ENCODE measurements at places on chromosomes 1 and 21.

GRCh38 chr1:152036267-152037216 lies at the start of gene S100A11:
Gene S100A11, minus strand, starts transcription at chr1:152037004. Its CDS starts 89 bp downstream, at chr1:152036915.
- H3K4me1 ChIP-seq: peaks cover 38% of the 10 kb centered on the region
- H3K27ac ChIP-seq: peak within 1 kb of the TSS; percentile 96
- H3K36me3 ChIP-seq: peaks cover 10% of the 10 kb centered on the region
- peak; percentile 74 for DNase-seq
- H3K4me3 ChIP-seq: peak within 1 kb of the TSS; percentile 85

GRCh38 chr1:125087247-125087646 lies 3902.5 kb downstream of the SRGAP2C start:
- H3K4me1 ChIP-seq: no peaks in the 10 kb centered on the region
- DNase-seq: no peak
- no peaks in the 10 kb centered on the region for H3K27me3 ChIP-seq

DNA sequence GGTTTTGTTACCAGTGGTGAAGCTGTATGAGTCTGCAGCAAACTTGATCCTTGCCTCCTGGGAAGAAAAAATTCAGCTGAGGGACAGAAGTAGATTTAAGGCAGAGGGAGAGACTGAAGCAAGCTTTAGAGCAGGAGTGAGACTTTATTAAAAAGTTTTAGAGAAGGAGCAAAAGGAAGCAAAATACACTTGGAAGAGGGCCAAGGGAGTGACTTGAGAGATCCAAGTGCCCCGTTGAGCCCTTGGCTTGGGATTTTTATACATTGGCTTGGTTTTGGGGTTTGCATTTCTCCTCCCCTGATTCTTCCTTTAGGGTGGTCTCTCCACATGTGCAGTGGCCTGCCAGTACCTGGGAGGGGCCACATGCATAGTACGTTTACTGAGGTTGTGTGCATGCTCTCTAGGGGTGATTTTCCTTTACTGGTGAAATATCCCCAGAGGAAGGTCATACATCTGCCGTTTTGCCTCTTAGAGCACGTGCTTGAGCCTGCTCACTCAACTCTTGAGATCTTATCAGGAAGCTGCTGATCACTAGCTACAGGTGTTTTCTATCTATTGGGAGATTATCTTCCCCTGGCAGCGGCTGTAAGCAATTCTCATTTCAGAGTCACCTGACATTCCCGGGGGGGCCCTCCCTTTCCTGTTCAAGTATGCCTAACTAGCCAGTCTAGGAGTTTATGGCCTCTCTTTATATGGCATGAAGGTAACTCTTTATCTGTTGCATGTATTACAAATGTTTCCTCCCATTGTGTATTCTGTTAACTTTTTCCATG lies 20.3 kb downstream of the FASLG start:
- peaks cover 4% of the 10 kb centered on the region for H3K36me3 ChIP-seq
- peaks cover 7% of the 10 kb centered on the region for H3K4me1 ChIP-seq
- H3K4me3 ChIP-seq: no peak overlapping the region
- H3K27me3 ChIP-seq: no peaks in the 10 kb centered on the region
- no peak overlapping the region for H3K27ac ChIP-seq

GRCh38 chr1:62390071-62390470 lies 46.8 kb upstream of the USP1 start:
- peak overlapping the region; percentile 55 for H3K27ac ChIP-seq
- H3K4me3 ChIP-seq: no peak overlapping the region
- peaks cover 39% of the 10 kb centered on the region for H3K4me1 ChIP-seq
- no peaks in the 10 kb centered on the region for H3K36me3 ChIP-seq

- no peaks in the 10 kb centered on the region for H3K36me3 ChIP-seq
- DNase-seq: no peak
- H3K4me3 ChIP-seq: no peak overlapping the region
- H3K27me3 ChIP-seq: no peaks in the 10 kb centered on the region
- H3K4me1 ChIP-seq: no peaks in the 10 kb centered on the region
These were observed 131.1 kb downstream of the HLCS start for GRCh38 chr21:36835383-36835795.

GRCh38 chr1:185139246-185139645 lies 17.5 kb downstream of the TRMT1L start:
- H3K36me3 ChIP-seq: peaks cover 39% of the 10 kb centered on the region
- H3K4me3 ChIP-seq: no peak overlapping the region
- no peak overlapping the region for H3K27ac ChIP-seq
- DNase-seq: no peak
- H3K27me3 ChIP-seq: no peaks in the 10 kb centered on the region

GRCh38 chr1:8512504-8512903 lies 194.6 kb downstream of the SLC45A1 start:
- no peaks in the 10 kb centered on the region for H3K27me3 ChIP-seq
- no peak for DNase-seq
- no peak overlapping the region for H3K4me3 ChIP-seq
- H3K4me1 ChIP-seq: peaks cover 34% of the 10 kb centered on the region

DNA sequence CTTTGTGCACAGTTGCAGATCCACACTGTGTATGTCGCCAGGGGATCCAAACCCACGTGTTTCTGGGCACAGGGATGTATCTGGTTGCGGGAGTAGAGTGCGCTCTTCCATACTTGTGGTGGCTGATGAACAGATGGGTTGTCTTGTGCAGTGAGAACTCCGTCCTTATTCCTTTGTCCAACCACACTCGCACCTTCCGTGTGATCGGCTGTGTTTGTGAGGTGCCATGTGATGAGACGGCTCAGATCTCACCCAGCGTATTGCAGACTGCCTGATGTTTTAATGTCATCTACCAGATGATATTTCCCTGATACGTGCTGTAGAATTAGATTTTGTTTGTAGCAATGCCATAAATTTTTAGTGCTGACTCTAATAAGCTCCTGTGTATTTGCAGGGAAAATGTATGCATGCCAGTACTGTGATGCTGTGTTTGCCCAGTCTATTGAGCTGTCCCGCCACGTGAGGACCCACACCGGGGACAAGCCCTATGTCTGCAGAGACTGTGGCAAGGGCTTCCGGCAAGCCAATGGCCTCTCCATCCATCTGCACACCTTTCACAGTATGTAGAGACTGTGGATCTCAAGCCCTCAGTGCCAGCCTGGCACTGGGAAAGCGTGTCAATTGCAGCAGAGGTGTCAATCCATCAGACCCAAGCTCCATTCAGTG lies 46.2 kb upstream of the EPHA8 start:
- no peak overlapping the region for H3K27ac ChIP-seq
- peaks cover 50% of the 10 kb centered on the region for H3K36me3 ChIP-seq
- no peak for DNase-seq
- no peaks in the 10 kb centered on the region for H3K27me3 ChIP-seq

GRCh38 chr1:155083052-155083541 lies 4.5 kb downstream of the EFNA3 start:
- peaks cover 48% of the 10 kb centered on the region for H3K4me1 ChIP-seq
- H3K27ac ChIP-seq: no peak overlapping the region
- peak overlapping the region; percentile 55 for H3K4me3 ChIP-seq
- peaks cover 41% of the 10 kb centered on the region for H3K27me3 ChIP-seq
- no peaks in the 10 kb centered on the region for H3K36me3 ChIP-seq

- H3K27ac ChIP-seq: peak overlapping the region; percentile 29
- no peak for DNase-seq
- no peaks in the 10 kb centered on the region for H3K36me3 ChIP-seq
- no peak overlapping the region for H3K4me3 ChIP-seq
- peaks cover 74% of the 10 kb centered on the region for H3K4me1 ChIP-seq
These were observed 51.7 kb downstream of the ABCA4 start for GRCh38 chr1:94068999-94069918.

- H3K27me3 ChIP-seq: no peaks in the 10 kb centered on the region
- no peaks in the 10 kb centered on the region for H3K36me3 ChIP-seq
- H3K4me1 ChIP-seq: no peaks in the 10 kb centered on the region
- no peak overlapping the region for H3K27ac ChIP-seq
- H3K4me3 ChIP-seq: no peak overlapping the region
These were observed 81.5 kb upstream of the DPYD start for GRCh38 chr1:98002288-98002687.

DNA sequence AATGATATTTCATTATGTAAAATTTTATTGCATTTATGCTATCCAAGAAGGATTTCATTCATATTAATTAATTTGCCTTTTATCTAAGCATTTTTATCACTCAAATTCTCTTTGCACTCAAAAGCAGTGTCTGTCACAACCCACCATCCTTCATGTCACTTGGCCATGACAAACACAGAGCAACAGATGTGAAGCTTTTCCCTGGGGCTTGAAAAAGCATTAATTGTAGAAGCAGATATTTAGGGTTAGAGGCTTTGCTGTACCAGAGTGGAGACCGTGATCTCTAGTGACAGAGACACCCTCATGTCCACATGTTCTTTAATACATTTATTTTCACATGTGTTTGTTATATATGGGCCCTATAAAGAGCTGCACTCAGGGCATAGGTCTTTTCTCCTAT lies 230.5 kb downstream of the SPATA17 start:
- DNase-seq: no peak
- no peak overlapping the region for H3K27ac ChIP-seq
- H3K27me3 ChIP-seq: no peaks in the 10 kb centered on the region
- H3K4me3 ChIP-seq: no peak overlapping the region
- H3K36me3 ChIP-seq: no peaks in the 10 kb centered on the region

DNA sequence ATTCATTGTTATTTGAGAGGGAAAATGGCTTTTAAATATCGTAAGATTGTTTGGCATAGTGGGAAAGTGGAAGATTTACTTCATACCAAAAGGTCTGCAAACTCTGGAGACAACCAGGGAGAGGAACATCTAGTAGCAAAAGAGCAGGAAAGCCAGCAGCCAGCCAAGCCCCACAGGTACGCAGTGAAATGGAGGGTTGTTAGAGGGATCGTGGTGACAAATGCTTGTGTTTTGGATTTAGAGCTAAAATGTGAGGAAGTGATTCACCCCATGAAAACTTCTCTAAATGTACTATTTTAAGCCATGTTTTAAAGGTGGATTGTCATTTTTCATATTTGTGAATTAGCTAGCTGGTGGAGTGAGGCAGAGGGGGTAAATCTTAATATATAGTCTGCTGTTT lies 69.3 kb downstream of the RPS6KC1 start:
- H3K27me3 ChIP-seq: no peaks in the 10 kb centered on the region
- peak overlapping the region; percentile 49 for H3K27ac ChIP-seq
- no peak for DNase-seq
- peaks cover 8% of the 10 kb centered on the region for H3K36me3 ChIP-seq
- H3K4me3 ChIP-seq: no peak overlapping the region

DNA sequence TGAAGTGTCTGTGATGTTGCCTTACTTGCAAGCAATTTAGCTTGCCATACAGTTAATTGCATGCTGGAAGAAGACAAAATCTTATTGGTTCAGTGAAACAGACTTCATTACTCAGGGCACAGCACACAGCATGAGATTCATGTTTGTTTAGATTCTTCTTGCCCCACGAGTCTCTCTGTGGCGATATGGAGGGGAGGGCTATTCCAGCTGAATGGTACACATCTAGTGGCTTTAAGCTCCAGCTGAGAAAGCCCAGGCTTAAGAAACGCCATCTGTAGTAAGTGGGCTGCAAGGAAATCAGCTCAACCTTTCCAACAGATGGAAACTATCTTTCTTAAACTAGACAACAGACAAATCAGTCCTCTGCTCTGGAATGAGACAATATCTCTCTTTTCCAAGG lies 1022.0 kb downstream of the NCAM2 start:
- no peaks in the 10 kb centered on the region for H3K27me3 ChIP-seq
- no peak overlapping the region for H3K27ac ChIP-seq
- no peak overlapping the region for H3K4me3 ChIP-seq
- no peaks in the 10 kb centered on the region for H3K36me3 ChIP-seq

DNA sequence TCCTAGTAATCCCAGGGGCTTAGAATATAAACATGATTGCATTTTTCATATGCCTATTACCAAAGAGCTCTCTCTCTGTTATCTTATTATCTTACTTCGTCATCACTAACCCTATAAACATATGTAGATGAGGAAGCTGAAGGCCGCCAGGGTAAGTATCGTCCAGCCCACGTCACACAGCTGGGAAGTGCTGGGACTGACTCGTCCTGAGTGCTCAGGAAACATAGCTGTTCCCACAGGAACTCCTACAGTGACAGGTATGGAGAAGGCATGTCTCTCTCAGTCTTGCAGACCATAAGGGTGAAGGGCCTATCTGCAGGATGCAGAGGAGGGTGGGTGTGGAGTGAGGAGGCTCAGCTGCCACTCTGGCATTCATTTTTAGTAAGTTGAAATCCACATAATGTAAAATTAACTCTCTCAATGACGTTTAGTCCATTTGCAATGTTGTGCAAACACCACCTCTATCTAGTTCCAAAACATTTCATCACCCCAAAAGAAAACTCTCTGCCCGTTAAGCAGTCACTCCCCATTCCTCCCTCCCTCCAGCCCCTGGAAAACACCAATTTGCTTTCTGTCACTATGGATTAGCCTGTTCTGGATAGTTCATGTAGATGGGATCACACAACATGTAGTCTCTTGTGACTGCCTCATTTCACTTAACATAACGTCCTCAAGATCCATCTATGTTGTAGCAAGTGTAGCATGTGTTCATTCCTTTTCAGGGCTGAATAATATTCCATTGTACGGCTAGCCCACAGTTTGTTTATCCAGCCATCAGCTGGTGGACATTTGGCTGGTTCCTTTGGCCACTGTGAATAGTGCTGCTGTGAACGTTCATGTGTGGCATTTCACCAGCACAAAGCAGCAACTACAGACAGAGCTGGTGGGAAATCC lies 68.3 kb downstream of the TCP10L start:
- H3K4me3 ChIP-seq: no peak overlapping the region
- no peaks in the 10 kb centered on the region for H3K36me3 ChIP-seq
- no peak overlapping the region for H3K27ac ChIP-seq

DNA sequence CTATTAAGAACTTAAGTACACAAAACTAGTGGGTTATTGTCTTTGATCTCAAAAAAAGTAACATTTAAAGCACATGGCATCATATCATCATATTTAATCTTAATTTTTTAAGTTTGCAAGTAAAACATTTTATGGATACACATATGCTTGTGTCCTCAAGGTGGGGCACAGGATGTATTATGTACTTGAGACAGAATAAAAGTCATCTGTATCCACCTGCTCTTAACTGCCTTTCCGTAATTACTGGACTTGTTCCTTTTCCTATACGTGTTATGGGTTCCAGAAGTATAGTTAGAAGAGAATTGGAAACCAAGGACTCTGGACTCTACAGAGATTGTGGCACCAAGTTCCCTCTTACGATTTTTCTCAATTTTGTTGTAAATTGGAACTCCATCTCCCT lies 79.4 kb downstream of the FCRL5 start:
- H3K4me1 ChIP-seq: peaks cover 14% of the 10 kb centered on the region
- H3K4me3 ChIP-seq: no peak overlapping the region
- H3K27me3 ChIP-seq: no peaks in the 10 kb centered on the region
- no peak overlapping the region for H3K27ac ChIP-seq

GRCh38 chr1:3625151-3625907 lies 514 bp downstream of the TPRG1L start:
- peak overlapping the region; percentile 92 for H3K4me3 ChIP-seq
- no peak for DNase-seq
- H3K27me3 ChIP-seq: no peaks in the 10 kb centered on the region
- H3K4me1 ChIP-seq: peaks cover 23% of the 10 kb centered on the region
- peaks cover 9% of the 10 kb centered on the region for H3K36me3 ChIP-seq
- peak overlapping the region; percentile 88 for H3K27ac ChIP-seq

- no peak for DNase-seq
- H3K27ac ChIP-seq: no peak overlapping the region
- no peak overlapping the region for H3K4me3 ChIP-seq
- peaks cover 10% of the 10 kb centered on the region for H3K4me1 ChIP-seq
- no peaks in the 10 kb centered on the region for H3K36me3 ChIP-seq
These were observed 18.8 kb downstream of the JUN start for GRCh38 chr1:58765006-58765405.

GRCh38 chr1:205775015-205775716 lies at the start of gene RAB29:
Gene RAB29, minus strand, starts transcription at chr1:205775482. Its CDS starts 526 bp downstream, at chr1:205774956.
- peak; percentile 71 for DNase-seq
- H3K4me3 ChIP-seq: peak within 1 kb of the TSS; percentile 86
- no peaks in the 10 kb centered on the region for H3K36me3 ChIP-seq
